ENCODE measurements at places on chromosomes 2 and 18.

DNA sequence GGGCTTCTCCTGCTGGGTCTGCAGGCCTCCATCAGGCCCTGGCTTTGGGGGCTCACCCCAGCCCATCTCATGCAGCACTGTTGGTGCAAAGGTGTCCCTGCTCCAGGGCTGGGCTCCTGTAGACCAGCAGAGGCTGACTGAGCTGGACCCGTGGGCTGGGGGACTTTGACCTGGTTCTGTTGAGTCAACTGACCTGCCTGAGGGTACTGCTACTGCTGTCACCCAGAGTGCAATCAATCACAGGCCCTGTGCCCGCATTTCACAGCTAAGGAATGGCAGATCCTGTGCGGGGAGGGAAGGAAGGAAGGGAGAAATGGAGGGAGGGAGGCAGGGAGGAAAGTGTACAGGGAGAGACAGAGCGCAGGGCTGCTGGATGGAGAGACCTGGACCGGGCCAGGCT, 136.8 kb downstream of the TPO start:
- DNase-seq, result no peak

DNA sequence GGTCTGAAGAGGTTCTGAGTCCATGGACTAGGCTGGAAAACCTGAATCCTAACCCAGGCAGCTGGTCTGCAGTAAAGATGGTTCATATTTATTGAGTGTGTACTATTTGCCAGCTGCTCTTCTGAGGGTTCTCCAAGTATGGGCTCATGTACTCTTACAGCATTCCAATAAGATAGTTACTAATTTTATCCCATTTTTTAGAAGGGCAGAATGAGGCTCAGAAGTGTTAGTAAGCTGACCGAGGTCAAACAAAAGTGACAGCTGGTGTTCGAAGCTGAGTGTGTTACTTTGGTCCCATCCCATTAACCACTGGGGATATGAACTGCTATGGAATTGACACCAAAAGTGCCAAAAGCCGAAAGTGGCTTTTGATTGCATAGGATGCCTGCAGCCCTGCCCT, 76.9 kb downstream of the CABLES1 start:
- no peak for DNase-seq

- no peak for DNase-seq
Observed at GRCh38 chr2:209640358-209640757, 131.3 kb upstream of the UNC80 start.

GRCh38 chr2:104249629-104250028, 604.3 kb upstream of the POU3F3 start:
- DNase-seq, result no peak

- DNase-seq, result no peak
Observed at GRCh38 chr2:139763705-139764104, 983.5 kb upstream of the NXPH2 start.

DNA sequence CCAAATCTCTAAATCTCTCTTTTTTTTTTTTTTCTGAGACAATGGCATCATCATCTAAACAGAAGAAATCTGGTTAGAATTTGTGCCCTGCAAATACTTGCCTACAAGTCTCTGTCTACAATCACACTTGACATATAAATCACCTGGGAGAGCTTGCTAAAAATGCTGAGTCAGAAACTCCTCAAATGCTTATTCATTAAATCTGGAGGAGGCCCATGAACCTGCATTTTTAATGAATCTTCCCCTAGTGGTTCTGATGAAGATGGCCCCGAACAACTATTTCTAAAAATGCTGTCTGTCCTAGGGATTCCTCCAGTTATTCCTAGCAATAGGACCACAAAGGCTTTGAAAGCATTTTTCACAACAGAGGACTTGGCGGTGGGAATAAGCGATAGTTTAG, 1.6 kb upstream of the CSRNP3 start:
- no peak for DNase-seq

DNA sequence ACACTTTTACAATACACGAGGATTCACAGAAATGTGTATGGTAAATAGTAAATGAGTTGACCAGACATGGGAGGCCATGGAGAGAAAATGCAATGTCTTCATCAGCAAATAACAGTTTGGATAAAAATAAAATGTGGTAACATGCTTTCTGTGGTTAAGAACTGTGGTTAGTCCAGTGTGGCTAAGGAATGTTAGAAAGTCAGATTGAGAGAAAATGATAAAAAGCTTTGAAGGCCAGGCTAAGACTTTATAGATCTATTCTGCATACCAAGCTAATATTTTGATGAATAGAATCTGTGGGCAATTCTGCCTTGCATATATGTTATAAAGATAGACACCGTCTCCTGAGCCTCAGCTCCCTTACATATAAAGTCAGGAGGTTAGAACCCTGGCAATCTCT, 215.9 kb downstream of the SOX11 start:
- DNase-seq, result no peak

DNA sequence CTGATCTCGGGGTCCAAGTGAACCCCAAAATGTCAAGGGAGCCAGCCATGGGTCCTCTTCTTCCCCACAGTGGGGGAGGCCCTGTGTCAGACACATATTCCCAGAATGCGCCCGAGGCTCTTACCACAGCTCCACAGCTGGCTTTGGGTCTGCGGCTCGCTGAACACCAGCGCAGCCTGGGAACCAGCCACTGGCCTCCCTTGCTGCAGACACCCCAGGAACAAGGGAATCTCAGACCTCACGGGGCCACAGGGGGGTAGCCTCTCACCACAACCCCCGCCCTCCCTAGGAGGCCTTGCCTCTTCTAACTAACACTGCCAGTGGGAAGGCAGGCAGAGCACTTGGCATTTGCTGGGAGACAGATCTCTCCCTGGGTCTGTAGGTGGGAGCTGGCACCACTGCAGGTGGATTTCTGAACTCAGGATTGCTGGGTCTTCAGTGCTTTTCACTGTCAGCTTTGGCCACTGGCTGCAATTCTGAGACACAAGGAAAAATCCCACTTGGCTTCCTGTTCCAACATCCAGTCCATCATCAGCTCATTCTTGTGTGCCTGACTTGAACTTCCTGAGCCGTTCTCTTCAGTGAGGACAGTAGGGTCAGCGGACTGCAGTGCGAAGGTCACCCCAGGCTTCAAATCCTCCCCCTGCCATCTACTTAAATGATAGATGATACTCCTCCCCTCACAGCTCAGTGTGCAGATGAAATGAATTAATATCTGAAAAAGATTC, 128.7 kb downstream of the CAPN13 start:
- no peak for DNase-seq

GRCh38 chr18:39260565-39260964, 1695.0 kb upstream of the CELF4 start:
- no peak for DNase-seq

GRCh38 chr2:31469648-31470047, 55.1 kb upstream of the XDH start:
- DNase-seq, result no peak

GRCh38 chr2:2799151-2799697, 468.1 kb upstream of the MYT1L start:
- no peak for DNase-seq

GRCh38 chr2:8790739-8791162, 46.7 kb downstream of the KIDINS220 start:
- DNase-seq, result no peak

- DNase-seq, result no peak
Observed at GRCh38 chr2:120600786-120601185, 134.9 kb upstream of the GLI2 start.
